Left ventricle myocardium superior (tissue), 1 donor: ENCODE measurements at places on chromosomes 3 and 15.
A peak's percentile ranks its signal among the peaks of the same experiment; 100 is the strongest.

DNA sequence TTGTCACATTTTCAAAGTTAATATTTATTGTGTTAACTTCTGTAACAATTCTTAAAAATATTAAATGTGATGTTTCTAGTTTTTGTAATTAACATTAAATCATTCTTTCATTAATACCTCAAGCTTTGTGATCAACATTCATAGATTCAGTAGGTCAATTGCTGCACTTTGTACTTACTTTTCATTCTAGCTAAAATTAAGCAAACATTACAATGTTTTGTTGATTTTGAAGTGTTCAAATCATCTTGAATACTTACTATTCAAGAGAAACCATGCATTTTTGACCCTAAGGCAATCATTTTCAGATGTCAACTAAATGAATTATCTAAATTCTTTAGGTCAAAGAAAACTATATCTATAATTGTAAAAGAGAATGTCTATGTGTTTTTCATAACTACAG is 933.1 kb downstream of the NAALADL2 start:
- no peak for DNase-seq

- DNase-seq = no peak
Measured at GRCh38 chr15:71679223-71679792, 131.0 kb upstream of the NR2E3 start.

DNA sequence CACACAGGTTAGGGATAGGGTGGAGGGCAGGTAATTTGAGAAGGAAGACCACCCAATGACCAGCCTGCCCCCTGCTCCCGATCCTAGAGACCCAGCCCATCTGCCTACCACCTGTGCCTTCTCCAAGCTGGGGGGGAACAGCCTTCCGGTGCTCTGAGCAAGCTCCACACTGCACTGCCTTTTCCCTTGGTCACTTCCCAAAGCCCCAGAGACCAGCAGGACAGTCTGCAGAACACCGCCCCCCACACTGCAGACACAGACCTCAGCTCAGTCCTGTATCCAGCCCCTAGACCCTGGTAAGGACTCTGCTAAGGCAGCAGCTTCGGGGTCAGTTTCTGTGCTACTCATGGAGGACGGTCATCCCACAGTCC is 156.9 kb downstream of the MEGF11 start:
- DNase-seq = no peak

GRCh38 chr3:161347726-161348125 is 23.6 kb downstream of the SPTSSB start:
- no peak for DNase-seq

- no peak for DNase-seq
Measured at GRCh38 chr3:44470430-44470829, 7.0 kb downstream of the ZNF445 start.

DNA sequence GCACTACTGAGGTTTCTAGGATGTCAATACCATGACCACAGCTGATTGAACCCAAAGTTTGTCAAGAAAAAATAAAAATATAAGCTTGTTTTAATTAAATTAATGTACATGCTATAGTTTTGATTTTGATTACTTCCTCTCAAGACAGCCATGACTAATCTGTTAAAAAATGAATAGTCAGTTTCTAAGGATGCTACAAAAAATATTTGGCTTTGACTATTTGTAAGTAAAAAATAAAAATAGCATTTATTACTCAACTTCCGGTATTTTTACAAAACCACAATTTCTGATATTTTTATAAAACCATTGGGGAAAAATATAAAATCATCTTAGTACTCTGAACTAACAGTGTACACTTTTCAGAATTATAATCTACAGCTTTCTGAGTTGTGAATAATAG is 12.1 kb upstream of the TEX9 start:
- DNase-seq = no peak

DNA sequence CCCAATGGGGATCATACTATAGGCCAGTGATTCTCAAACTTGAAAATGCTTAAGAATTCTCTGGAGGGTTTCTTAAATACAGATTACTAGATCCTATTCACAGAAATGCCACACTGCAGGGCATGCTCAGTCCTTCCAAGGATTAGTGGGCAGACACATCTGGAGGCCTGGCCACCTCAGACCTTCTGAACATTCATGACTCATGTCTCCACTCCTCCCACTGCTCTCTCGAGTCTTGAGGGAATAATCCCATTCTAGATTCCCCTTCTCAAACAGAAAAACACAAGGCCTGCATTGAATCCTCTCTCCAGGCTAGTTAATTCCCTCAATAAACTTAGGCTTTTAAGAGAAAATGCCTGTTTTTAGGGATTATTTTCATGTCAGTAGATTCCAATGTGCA is 22.1 kb downstream of the ZNF621 start:
- DNase-seq = no peak

GRCh38 chr3:170499562-170500156 is 81.0 kb downstream of the CLDN11 start:
- no peak for DNase-seq

DNA sequence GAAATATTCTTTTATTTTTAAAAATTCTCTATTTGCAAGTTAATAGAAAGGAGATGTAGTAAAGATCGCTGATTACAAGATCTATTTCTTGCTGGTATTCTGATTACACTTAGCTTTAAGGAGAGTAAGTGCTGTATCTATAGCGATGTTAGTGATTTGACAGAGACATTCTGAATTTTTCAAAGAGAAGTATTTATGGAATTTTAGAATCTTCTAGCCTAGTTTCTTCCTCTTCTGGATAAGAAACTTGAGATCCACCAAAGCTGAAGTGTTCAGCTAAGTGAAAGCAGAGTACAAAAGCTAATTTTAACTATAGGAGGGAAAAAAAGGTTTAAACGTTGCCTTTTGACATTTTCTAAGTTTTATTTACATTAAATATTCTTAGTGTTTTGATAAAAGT is 72.1 kb upstream of the RARB start:
- no peak for DNase-seq

GRCh38 chr3:63513791-63514190 is 138.7 kb upstream of the SNTN start:
- no peak for DNase-seq

- no peak for DNase-seq
Measured at GRCh38 chr3:63950698-63951097, 38.5 kb upstream of the SCAANT1 start.

DNA sequence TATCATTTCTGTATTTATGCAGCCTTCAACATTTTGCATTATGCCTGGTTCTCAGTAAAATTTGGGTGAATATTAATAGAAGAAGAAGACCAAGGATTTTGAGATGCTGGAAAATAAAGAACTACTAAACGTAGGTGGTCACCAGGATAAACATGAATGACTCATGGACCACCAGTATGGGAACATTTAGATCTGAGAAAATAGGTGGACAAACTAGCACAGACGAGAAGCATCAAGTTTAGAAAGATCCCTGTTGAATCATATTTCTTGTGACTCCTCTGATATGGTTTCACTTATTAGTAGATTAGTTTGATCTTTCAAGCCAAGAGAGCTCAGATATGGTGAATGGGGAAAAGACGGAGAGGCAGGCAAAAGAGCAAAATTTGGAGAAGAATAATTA is 97.9 kb downstream of the RAP2B start:
- DNase-seq = no peak

DNA sequence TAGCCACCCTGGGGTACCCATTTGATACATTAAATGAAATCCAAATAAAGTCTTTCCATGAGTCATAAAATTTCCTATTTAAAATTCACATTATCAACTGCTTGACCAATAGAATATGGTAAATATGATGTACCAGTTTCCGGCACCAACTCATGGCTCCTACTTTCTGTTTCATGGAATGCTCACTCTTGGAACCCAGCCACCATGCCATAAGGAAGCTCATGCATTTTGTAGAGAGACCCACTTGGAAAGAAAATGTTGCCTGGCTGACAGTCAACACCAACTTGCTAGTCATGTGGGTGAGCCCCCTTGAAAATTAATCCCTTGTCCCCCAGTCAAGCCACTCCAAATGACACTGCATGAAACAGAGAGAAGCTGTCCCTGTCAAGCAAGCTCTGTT is 57.2 kb downstream of the WWTR1 start:
- DNase-seq = no peak

DNA sequence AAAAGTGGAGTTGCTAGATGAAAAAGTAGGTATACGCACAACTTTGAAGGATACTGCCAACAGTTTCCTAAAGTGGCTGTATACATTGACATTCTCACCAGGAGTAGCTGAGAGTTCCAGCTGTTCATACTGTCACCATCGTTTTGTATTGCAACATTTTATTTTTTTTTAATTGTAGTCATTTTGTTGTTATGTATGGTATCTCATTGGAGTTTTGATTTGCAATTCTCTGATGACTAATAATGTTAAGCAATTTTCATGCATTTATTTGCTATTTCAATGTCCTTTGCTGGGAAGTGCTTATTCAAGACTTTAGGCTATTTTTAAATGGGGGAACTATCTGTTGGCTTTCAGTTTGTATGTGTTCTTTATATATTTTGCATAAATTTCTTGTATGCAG is 185.1 kb upstream of the TGFBR2 start:
- DNase-seq = no peak

DNA sequence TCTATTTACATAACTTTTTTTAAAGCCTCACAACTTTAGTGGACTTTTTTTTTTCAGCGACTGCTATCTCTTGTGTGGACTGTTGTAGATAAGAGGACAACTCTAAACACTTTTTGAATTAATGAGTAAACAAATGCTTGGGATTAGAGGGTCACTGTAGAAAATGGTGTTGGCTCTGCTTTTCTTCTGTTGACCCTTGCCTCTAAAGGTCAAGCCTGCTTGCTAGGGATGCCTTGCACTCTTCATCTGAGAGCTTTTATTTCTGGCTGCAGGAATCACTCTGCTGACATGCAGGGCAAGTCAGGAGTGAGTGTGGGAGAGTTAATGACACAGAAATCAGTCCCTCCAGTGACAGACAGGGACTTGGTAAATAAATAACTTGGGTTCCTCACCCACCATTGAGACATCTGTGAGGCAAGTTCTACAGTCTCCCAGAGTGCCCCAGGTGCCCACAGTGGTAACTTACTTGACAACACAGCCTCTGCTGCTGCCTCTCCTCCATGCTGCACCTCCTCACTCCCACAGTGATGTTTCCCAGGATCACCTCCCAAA is 390.1 kb downstream of the IL20RB start:
- DNase-seq = no peak

GRCh38 chr3:131218196-131218595 is 163.4 kb upstream of the NUDT16 start:
- DNase-seq = no peak

- no peak for DNase-seq
Measured at GRCh38 chr3:35744419-35744818, 105.1 kb downstream of the ARPP21 start.

DNA sequence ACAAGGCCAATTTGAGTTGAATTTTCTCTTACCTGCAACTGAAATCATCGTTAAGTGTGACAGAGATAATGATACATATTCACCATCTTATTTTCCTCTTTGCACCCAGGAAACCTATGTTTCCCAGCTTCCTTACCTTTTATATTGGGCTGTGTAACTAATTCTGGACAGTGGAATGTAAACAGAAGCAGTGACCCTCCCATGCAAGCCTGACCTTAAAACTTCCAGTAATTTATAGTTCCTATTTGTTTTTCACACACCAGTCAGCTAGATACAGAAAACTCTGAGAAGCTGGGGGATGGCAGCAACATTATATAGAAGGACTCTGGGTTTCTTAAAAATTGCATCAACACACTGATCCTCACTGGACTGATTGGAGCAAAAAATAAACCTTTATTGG is 4.5 kb upstream of the ZNF280D start:
- DNase-seq = no peak

- peak; percentile 85 for DNase-seq
Measured at GRCh38 chr3:194344012-194344411, 7.1 kb downstream of the CPN2 start.

DNA sequence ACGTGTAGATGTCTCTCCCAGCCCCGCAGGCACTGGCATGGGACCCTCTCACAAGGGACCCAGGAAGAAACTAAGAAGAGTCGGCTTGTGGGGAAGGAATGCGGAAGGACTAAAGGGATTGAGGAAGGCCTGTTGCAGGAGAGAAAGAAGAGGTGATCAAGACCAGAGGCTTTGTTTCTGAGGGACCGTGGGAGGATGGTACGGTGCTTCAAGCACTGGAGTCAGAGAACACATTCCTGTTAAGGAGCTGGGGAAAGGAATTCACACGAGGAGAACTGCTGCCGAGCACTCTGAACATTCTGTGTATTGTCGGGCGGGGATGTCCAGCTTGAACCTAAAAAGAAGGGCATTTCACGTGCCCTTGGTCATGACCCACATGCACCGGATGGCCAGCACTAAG is 91.4 kb downstream of the TAMM41 start:
- no peak for DNase-seq

GRCh38 chr15:27081676-27082418 is 110.9 kb downstream of the GABRG3 start:
- no peak for DNase-seq

GRCh38 chr3:31341130-31341529 is 191.6 kb upstream of the STT3B start:
- no peak for DNase-seq

DNA sequence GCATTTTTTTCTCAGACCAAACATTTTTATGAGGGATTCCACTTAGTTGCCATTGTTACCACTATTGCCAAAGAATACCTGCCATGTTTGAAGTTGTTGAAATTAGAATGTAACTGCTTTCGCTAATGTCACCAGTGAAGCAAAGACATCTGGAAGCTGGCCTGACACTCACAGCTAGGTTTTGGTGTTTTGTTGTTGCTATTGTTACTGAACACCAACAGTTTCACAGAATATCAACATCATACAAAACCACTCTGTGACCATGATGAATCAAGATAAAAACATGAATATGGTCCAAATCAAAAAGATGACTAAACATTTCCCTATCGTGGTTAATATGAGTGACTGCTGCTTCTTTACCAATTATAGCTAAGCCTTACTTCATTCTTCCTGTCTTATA is 6.9 kb upstream of the CFAP20DC start:
- DNase-seq = no peak

- DNase-seq = no peak
Measured at GRCh38 chr3:85678713-85679112, 719.9 kb downstream of the CADM2 start.

GRCh38 chr3:137694836-137695235 is 69.3 kb upstream of the SOX14 start:
- no peak for DNase-seq

- DNase-seq = no peak
Measured at GRCh38 chr3:124714223-124714853, 15.9 kb upstream of the UMPS start.

GRCh38 chr3:82033186-82033585 is 271.7 kb upstream of the GBE1 start:
- no peak for DNase-seq

GRCh38 chr15:26729030-26729429 is 43.8 kb downstream of the GABRB3 start:
- DNase-seq = no peak

DNA sequence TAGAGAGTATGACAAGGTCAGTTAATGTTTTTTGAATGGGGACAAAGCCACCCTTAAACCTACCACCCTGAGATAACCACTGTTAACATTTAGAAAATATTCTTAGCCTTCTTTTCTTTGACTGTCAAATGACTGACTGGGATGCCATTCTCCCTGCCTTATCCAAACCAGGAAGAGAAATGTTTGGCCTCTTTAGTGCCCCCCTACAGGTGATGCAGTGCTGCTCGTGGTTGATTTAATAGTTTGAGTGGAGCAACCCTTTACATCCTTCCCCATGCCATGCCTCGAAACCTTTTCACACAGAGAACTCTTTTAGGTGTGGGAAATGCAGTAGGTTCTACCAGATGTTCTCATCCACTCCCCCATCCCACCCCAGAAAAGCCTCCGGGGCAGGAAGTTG is 38.7 kb upstream of the UMPS start:
- no peak for DNase-seq
